Hematopoietic multipotent progenitor cell treated with erythropoietin and hydrocortisone succinate and interleukin-3 and kit ligand, for 8 days (in vitro differentiated cells): ENCODE measurements at places on chromosomes 1 and 21.
A peak's percentile ranks its signal among the peaks of the same experiment; 100 is the strongest.

GRCh38 chr1:29134695-29135028 lies 11.0 kb upstream of the TMEM200B start:
- no peak for DNase-seq

GRCh38 chr21:24222676-24223075 lies 1384.6 kb downstream of the MRPL39 start:
- no peak for DNase-seq

GRCh38 chr1:15426492-15427279 lies 11.6 kb upstream of the CTRC start:
- peak; percentile 55 for DNase-seq

GRCh38 chr1:151966061-151966460 lies 27.6 kb downstream of the S100A10 start:
- no peak for DNase-seq

DNA sequence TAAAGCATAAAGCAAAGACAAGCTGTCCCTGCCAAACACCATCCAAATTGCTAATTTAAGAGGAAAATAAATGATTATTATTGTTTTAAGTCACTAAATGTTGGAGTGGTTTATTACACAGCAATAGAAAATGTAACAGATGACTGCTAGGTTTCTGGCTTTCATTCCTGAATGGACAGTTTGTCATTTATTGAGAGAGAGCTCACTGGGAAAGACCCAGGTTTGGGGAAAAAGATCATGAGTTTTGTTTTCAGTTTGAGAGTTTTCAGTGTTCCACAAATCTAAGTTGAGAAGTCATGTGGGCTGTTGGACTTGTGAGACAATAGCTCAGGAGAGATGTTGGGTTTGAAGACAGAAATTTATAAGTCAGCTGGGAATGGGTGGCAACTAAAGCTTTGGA lies 5.4 kb downstream of the GPA33 start:
- DNase-seq, result no peak

DNA sequence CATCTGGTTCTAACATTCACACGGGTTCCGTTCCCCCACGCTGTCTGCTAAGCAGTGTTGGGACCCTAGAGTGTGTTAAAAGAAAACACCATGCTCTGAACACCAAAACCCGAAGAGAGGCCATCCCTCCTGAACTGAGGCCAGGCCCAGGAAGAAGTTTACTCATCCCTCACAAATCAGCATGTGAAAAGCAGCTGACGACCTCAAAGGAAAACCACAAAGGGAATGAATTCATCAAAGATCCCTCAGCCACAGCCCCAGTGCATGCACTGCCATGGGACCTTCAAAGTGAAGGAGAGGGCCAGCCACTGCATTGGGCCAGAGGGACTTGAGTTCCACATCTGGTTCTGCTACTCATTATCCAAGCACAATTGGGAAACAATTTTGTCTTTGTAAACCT lies 7.0 kb upstream of the PSEN2 start:
- DNase-seq, result no peak

DNA sequence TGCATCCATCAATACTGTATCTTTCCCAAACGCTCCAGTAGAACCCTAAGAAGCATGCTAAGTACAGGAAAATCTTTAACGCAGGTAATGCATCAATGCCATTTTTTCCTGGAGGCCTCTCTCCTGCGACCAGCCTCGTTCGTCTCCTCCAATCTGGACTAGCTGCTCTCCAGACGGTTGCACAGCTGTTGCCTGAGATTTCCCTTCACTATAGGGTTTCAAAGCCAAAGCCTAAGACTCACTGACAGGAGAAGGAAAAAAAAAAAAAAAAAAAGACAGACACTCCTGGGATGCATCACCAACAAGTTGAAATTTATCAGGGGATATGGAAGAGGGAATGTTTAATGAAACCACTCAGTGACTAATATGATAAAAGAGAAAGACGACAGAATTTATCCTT lies 93.0 kb downstream of the APP start:
- no peak for DNase-seq

DNA sequence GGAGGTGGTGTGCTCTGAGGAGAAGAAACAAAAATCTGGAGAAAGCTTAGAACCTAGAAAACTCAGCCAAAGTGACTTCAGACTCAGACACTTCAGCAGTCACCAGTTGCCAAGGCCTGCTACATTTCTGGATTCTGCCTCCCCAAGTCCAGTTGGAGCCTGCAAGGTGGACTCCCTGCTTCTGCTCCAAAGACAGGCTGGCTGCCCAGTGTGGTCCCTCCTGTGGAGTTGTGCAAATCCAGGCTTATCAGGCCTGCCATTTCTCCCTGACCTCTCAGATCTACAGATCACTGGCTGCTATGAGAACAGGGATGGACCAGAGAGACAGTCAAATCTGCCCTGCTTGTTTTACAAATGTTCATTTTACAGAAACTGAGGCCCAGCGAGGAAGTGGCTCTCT lies 9.9 kb downstream of the CACHD1 start:
- no peak for DNase-seq

DNA sequence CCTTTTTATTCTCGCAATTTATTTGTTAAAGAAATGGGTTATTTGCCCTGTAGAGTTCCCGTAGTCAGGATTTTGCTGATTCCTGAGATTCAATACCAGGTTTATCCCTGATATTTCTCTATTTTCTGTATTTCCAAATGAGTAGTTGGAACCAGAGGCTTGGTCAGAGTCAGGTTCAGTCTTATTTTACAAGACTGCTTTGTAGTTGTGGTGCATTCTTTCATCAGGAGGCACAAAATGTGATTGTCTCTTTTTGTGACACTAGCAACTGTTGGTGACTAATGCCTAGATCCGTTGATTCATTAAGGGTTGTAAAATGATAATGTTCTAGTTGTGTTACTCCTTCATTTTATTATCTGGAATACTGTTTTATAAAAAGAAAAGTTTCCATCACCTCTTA lies 95.5 kb upstream of the TPTE start:
- DNase-seq, result no peak

DNA sequence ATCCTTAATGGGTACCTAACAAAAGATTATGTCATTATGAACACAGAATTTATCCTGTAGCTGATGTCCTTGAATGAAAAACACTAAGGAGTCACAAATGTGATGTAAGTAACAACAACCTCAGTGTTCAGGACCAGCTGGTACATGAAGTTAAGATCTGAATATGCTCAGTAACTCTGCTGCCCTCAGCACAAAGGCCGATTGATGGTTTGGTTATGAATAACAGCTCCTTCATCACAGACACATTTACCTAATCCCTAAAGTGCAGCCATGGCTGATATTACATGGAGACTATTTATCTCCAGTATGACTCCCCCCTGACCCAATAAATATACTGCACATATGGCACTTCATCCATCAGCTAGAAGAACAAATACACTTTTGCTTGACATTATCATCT lies 75.2 kb downstream of the PLPPR5 start:
- DNase-seq, result no peak

DNA sequence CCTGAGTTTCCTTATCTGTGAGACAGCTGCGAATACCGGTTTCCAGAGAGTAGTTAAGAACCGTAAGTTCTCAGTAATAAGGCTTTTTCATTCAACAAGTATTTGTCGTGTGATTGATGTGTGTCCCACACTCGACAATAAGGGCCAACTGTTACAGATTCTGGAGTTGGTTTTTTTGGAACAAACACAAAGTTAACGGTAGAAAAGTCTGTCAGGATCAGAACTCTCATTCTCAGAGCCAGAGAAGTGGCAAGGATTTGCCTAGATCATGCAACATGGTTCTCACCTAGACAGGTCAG lies 837 bp downstream of the NUDC start:
- DNase-seq, result no peak

DNA sequence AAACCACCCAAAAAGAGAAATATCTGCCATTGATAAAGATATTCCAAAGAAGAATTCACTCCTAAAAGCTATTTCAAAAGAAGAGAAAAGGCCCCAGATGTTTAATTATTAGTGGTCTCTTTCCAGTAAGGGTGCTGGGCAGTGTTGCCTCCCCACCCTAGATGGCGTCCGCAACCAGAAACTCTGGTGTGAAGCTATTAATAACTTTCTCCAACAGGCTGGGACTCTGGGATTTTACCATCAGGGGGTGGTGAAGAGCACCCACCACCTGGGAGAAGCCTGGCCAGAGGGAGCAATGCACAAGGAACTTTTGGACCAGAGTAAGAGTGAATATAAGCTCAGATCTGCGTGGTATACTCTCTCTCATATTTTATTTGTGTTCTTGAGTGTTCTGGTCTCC lies 115.4 kb upstream of the TIAM1 start:
- no peak for DNase-seq

GRCh38 chr1:54582566-54583306 lies 34.7 kb downstream of the ACOT11 start:
- no peak for DNase-seq
